ENCODE measurements at places on chromosomes 2 and 18. TPM values are rescaled to one million over a fixed set of nuclear protein-coding genes. Genes with fewer than 3 reads are reported as not detected.

DNA sequence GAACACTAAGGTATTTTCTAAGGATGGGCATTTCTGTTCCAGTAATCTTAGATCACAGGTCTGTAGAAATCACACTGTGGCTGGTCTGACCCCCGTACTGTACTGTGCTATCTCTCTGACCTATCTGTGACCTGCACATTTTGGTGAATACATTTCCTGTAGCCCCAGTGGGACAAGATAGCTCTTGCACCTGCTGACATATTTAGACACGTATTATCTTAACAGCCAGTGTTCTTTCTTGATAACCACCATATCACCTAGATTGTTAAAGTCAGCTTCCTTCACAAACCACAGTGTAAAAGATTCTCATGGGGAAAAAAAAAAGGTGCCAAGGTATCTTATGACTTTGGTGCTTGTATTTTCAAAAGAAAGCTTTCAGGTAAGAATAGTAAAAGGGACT, 39.8 kb upstream of the TMEM247 start:
- no peak for DNase-seq

- no peak for DNase-seq
These were observed 57.4 kb upstream of the B3GNT7 start for GRCh38 chr2:231337807-231338759.

DNA sequence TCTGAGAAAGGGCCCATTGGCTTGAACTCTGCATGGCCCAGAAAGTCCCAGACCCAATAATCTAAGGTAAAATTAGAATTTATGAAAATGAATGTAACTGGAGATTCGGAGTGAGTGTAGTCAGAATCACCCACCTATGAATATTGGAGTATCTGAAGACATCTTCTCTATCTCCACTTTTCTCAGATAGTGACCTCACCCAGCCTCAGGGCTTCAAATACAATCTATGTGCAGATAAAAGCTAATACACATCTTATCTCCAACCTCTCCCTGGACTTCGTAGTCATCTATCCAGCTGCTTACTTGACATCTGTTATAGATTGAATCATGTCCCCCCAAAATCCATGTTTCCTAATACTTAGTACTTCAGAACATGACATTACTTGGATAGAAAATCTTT, 263.2 kb downstream of the RAD51AP2 start:
- DNase-seq, result no peak

GRCh38 chr18:8841781-8842485, 136.6 kb downstream of the MTCL1 start:
- no peak for DNase-seq

GRCh38 chr2:41900101-41900577, 147.7 kb upstream of the PKDCC start:
- DNase-seq, result no peak

RAB27B gene
- total RNA-seq, result 1.7 TPM
